ENCODE measurements at places on chromosomes 7 and 10.

GRCh38 chr7:155848691-155849669, 36.7 kb upstream of the SHH start:
- no peak for DNase-seq

DNA sequence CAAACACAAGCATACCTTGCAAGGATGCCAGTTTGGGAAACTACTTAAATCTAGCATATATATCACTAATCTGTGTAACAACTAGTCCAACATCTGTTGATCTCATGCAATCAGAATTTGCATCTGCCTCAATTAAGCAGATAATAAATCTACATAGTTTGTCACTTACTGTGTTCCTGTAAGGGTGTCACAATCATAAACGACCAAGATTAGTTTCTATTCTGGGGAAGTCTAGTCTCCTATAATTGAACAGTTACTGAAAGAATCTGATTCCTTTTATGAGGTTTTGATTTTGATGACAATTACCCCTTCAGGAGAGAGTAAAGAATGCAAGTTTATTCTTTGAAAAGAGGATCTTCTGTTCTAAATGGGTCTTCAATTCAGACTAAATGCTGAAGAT, 85.5 kb upstream of the LRRN3 start:
- no peak for DNase-seq

GRCh38 chr7:44285561-44285960, 39.8 kb downstream of the CAMK2B start:
- no peak for DNase-seq

DNA sequence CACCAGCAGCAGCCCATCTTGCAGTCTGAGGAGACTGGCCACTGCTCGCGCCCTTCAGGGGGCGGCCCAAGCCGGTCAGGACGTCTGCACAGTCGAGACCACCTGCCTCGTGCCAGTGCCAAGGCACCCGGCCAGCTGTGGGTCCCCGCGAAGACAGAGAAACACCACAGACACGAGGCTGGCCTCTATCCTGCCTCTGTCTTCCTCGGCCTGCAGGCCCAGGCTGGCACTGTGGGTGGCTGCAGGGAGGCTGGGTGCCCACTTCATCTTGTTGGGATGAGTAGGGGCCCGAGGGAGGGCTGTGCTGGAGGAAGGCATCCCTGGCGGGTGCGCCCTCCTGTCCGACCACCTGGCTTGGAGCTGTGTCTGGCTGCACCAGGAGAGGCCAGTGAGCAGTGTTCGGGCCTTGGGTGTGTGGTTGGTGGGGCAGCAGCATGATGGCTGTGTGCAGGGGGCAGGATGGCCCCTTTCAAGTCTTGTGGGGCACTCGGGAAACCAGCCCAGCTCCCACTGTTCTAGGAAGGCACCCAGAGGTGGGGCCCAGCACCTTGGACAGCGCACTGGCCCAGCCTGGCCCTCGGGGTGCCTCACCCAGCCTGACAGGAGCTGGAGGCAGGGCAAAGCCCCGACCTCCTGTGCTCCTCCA, 7.3 kb downstream of the DPYSL4 start:
- DNase-seq: no peak

DNA sequence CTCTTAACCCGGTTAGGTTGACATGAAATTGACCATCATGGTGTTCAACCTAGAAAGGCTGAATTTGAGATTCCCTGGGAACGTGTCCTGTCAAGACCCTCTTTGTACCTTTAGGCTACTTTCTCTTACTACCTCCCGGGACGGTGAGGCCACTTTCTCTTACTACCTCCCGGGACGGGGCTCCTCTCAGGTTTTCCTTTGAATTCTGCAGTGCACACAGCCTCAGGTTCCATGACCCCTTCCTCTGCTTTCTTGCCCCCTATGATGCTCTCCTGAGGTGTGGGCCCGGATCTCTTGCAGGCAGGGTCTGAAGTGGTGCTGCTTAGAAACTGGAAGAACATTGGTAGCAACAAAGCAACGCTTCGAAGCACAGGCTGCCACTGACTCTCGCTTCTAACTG, 155.3 kb downstream of the CAMK1D start:
- DNase-seq: no peak

DNA sequence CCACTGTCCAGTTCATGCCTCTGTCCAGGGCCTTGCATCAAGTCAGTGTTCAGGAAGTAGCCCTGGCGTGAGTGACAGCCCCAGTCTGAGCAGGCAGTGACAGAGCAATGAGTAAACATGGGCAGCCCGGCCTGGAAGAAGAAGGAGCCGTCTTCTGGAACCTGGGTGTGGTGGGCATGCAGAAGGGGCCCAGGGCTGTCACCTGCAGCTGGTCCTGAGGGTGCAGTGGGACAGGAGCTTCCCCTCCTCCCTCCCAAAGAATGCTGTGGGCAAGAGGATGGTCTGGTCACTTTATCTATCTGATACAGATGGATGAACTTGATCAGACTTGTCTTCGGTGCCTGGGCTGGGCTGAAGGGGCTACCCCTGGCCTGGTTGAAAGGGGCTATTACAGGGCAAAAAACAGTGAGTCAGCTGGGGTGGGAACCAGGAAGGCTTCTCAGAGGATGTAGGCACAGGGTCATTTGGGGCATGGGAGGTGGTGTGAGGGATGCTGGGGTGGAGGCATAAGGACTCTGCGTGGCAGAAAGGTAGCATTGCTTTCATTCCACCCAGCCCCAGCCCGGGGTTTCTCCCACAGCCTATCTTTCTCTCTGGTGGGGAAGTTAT, 42.7 kb upstream of the PPIF start:
- DNase-seq: no peak

GRCh38 chr7:121107923-121108498, 119.5 kb downstream of the CPED1 start:
- DNase-seq: peak; percentile 66

GRCh38 chr10:98446151-98446660, 529 bp downstream of the HPS1 start:
- peak; percentile 37 for DNase-seq

- DNase-seq: no peak
Measured at GRCh38 chr10:86451604-86451960, 70.0 kb downstream of the WAPL start.

DNA sequence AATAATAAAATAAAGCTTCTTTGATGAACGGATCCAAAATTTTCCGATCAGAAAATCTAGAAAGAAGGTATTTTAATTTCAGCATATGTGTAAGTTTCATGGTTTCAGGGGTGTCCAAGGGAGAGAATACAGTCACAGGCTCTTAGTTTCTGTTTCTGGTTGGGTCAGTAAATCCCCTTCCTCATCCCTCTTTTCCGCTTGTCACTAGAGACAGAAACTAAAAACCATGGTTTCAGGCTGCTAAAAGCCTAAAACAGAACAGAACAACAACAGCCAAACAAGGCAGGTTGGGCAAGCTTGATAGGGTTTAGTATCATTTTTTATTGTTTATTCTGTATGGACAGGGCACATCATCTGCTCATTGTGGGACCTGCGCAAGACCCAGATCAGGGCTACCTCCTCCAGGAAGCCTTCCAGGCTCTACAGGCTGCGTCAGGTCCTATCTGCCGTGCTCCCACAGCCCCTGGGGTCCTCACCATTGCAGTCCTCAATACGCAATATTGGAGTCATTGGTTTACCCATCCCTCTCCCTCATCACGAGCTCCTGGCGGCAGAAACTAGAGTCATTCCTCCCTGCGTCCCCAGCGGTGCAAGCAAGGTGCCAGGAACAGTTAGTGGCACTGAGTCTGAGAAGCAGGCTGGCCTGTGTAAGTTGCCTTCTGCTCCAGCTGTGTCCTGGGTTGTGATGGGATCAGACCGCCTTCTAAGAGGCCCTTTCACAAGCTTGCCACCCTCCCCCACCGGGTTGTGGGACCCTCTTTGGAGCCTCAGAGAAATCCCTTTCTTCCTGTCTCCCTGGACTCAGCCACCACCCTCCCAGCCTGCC, 70.2 kb upstream of the CUX1 start:
- no peak for DNase-seq

DNA sequence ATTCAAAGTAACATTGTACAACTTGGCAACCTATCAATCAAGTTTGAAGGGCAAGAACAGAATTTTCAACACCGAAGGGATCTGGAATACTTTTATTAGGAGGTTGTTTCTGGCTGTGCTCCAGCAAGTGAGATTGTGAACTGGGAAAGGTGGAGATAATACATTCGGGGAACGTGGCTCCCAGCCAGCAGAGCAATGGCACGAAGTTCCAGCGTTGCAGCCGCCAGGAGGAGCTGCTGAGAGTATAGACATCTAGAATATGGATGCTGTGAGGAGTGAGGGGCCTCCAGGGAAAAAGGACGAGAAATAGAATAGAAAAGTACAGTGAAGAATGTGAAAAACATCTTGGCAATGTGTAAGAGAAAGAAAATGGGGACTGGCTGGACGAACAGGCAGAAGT, 69.5 kb downstream of the TCERG1L start:
- no peak for DNase-seq

GRCh38 chr7:96738705-96739104, 29.1 kb upstream of the SEM1 start:
- DNase-seq: no peak

DNA sequence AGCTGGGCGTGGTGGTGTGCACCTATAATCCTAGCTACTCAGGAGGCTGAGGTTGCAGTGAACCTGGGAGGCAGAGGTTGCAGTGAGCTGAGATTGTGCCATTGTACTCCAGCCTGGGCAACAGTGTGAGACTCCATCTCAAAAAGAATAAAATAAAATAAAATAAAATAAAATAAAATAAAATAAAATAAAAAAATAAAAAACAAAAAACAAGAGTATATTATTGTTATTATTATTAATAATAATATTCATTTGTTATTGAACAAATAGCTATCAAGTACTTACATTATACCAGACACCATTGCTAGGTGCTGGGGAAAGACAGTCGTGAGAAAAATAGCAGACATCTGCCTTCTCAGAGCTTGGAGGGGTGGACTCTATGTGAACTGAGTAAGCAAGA, 24.1 kb downstream of the PAX2 start:
- DNase-seq: no peak

DNA sequence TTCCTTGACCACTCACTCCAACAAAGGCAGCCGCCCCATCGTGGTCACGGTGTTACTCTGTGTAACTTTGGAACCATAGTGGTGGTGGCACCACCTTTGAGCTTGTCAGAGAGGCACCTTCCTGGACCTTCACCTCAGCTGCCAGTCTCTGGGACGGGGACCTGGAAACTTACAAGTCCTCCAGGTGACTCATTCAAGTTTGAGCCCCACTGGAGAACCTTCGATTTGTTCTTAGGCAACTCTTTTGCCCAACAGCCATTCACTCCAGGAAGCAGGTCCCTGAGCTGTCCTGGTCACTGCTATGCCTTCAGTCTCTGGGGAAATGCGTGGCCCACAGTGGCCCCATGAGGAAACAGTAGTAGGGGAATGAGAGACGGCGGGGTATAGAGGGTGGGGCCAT, 17.2 kb downstream of the STX1A start:
- DNase-seq: no peak

DNA sequence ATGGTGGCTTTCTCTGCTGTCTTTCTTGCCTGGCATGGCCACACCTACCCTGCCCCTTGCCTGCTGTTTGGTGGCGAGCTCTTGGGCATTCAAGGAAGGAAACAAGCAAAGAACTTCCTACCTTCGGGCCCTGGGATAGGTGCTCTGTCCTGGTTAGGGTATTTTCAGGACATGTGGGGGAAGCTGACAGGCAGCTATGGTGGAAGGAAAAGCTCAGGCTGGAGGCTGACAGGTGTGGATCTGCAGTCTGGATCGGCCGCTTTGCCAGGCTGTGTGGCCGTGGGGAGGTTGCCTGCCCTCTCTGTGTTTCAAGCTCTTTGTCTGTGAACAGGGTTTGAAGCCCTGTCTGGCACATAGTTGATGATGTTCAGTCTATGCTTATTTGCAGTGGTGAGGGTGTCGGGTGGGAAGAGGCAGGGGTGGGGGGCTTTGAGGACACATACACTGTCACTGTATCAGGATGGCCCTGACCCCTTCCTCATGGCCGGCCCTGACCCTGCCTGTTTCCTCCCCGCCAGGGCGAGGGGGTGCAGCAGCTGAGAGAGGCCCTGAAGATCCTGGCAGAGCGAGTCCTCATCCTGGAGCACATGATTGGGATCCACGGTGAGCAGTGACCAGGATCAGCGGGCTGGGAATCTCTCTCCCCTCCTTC, 73.7 kb downstream of the MYL10 start:
- peak; percentile 27 for DNase-seq

DNA sequence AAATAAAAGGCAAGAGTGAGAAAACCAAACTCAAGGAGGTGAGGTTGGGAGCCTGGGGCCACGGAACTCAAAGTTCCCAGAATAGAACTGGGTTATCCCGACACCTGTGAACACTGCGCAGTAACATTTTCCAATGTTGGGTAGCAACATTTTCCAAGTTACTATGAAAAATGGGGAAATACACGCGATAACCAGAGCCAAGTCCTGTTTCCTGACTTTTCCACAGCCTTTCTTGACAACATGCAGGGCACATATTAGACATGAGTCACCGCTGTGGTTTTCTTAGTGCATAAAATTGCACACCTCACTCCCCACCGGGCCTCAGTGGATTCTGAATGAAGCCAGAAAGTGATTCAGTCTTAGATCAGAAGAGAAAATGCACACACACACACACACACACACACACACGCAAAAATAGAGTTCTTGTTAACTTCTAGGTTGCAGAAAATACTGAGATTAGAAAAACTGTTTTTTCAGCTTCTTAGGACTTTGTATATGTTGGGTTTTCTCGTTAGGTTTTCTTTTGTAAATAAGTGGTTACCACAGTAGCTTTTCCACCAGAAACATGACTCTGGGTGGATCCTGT, 70.0 kb downstream of the CAMK1D start:
- peak; percentile 8 for DNase-seq

DNA sequence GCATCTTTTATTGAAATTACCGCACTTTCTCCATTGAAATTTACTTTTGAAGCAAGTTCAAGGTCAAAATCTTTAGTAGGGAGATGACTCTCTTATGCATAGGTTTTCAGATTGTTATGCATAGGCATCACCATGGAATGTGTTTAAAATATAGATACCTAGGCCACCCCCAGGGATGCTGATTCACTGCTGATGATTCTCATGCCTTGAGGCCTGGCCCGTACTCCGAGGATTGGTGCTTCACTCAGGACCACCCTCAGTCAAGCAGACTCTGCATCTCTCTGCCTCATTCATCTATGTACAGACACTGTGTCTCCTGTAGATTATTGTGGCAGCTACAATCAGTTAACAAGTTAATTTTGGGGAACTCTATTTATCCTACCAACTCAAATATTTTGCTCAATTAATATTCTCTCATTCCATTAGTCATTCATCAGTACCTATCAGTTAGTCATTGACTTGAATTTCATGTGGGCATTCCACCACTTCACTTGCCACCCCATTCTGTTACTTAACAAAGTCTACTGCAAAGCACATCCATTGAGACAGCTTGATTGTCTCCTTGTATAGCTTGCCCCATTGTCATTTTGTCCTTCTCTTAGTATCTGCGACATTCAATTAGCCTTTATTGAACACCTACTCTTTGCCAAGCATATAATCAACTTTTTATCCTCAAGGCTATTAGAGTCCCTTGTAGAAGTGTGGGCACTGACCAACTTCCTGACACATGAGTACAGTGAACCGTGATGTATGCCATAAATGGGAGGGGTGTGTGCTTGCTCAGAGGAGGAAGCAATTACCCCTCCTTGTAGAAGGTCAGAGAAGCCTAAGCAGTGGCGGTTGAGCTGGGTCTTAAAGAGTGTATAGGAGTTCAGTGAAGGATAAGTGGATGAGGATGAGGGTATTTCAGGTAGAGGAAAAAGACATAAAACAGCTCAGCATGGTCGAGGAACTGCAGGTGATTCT, 255.6 kb upstream of the BMPER start:
- no peak for DNase-seq
